ENCODE measurements at places on chromosomes 1 and 21. TPM values are rescaled to one million over a fixed set of nuclear protein-coding genes. Genes with fewer than 3 reads are reported as not detected.

DNA sequence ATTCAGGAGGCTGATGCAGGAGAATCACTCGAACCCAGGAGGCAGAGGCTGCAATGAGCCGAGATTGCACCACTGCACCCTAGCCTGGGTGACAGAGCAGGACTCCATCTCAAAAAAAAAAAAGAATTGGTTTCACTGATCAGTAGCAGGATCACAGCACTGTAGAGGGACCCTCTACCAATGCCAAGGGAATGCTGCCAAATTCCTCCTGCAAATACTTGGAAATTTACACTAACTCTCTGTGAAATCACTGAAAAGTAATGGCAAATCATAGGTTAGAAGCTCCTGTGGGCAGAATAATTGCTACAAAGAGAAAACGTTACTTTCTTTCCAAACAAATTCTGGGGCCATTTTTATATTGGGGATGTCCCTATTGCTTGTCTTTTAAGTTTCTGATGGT lies 6.7 kb upstream of the GPR25 start:
- no peak for DNase-seq

- no peak for DNase-seq
Measured at GRCh38 chr1:198443365-198444233, 96.9 kb downstream of the ATP6V1G3 start.

DNA sequence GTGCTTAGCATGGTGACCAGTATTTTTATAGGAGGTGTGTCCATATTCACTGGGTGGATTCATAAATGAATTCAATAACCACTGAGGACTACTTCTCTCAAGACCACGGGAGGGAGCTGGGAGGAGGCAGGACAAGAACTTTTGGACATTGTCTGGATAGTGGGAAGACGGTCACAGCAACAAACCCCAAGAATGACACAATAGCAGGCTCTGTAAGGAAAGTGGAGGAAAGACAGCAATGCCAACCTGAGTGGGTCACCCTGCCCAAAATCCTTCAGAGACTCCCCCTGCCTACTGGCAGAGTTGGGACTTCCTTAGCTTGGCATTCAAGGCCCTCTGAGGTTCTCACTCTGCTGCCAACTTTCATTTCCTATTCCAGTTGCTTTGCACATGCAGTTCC lies 42.0 kb downstream of the GLIS1 start:
- DNase-seq, result no peak

DNA sequence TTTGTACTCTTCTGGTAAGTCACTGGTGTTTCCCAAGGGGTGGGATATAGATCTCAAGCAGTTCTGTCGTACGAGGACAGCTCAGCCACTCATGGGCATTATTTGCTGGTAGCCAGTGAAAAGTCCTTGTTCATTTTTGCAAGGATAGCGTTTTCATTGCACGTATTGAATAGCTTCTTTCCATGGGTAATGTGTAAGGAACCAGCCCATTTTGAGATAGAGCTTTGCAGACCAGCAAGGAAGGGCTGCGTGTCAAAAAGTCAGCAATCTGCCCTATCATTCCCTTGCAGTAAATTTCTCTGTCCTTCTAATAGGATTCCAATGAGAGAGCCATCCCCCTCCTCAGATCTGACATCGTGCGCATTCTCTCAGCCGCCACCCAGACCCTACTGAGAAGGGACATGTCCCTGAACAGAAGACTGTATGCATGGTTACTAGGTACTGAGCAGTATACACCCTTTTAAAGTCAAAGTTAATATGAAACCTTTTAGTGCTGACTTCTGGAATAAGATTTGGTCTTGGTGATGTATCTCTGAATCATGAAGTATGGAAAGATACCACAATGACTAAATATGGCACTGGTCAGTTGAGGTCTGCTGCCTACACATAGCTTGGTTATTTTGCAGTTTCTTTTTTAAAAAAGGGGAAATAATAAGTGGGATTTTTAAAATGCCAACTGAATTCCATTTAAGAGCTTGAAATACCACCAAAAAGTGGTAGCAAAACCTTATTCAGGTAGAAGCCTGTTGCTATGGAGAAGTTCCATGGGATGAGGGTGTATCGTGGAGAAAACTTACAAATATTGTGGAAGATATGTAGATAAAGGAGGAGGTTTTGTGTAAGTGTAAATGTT lies 55.3 kb downstream of the DOP1B start:
- no peak for DNase-seq

- DNase-seq, result no peak
Measured at GRCh38 chr1:239353536-239353935, 32.8 kb upstream of the CHRM3 start.

Gene AZIN2
- polyA plus RNA-seq, result 56.9 TPM

Gene NPPB
- polyA plus RNA-seq, result not detected

DNA sequence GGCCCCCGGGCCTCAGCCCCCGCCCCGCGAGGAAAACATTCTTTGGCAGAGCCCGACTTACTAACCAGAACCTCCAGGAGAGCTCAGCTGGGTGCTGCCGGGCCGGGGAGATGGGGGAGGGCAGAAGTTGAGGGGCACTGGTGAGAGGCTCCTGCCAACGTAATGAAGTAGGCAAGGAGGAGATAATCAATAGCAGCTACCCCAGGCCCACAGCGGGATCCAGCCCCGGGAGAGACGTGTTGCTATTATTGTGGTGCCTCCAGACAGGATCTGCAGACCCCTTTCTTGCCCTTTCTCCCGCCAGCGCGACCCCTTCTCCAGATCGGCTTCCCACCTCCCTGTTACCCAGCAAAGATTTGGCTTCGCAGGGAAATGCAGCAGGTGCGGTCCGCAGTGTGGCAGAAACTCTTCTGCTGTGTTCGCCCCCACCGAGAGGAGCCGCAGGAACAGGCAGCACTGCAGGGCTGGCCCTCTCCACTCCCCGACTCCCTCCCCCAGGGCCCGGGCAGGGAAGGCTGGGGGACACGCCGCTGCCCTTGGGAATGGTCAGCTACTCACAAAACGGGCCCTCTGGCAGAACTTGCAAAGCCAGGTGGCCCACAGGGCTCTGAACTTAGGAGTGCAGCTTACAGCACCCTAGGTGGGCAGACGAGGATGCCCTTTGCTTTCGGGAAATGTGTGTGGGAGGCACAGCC lies 1.5 kb upstream of the KCNA2 start:
- peak; percentile 22 for DNase-seq

Gene F3
- 51.6 TPM for polyA plus RNA-seq

DNA sequence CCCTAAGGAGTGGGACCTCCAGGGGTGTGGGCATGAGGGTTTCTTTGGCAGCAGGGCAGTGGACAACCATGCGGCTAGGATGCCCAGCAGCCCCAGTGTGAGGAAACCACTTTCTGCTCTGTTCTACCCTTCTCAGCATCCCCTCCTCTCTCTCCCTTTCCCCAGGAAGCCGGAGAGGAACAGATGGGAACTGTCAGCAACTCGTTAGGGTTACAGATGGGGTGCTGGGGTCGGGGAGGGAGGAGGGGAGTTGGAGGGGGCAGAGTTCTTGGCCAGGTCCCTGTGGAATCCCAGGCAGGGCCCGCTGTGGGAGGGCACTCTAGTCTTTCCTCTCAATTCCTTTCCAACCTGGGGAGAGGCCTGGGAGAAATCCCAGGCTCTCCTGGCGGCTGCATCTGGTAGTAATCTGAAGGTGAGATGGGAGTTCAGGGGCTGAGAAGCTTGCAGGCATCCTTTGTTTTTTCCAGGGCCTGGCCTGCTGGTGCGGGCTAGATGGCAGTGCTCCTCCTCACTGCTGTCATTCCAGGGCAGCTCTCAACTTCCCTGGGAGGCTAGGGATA lies 93.9 kb upstream of the CSF3R start:
- DNase-seq, result no peak

GRCh38 chr1:93814795-93815340 lies 64.1 kb downstream of the DNTTIP2 start:
- no peak for DNase-seq

Gene PM20D1
- polyA plus RNA-seq, result 1.7 TPM

Gene RGS16
- 3.2 TPM for polyA plus RNA-seq

DNA sequence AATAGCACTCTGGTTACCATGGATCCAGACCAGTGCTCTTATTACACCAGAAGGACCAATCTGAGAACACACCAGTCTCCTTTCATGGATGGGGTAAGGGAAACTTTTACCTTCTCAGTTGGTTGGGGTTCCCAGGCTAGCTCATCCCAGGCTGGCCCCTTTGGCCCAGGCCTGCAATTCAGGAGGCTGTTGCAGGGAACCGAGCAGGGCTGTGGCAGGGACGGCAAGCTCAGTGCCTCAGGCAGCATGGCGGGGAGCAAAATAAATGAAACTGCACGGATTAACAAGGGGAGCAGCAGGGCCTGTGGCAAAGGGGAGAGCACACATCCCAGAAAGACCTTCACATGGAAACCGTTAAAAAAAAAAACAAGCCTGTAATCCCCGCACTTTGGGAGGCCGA lies 57.0 kb downstream of the DMRTB1 start:
- DNase-seq, result no peak

- DNase-seq, result no peak
Measured at GRCh38 chr1:36367066-36367465, 18.7 kb downstream of the STK40 start.

Gene BRINP2
- polyA plus RNA-seq, result 6.7 TPM

- DNase-seq, result peak; percentile 57
Measured at GRCh38 chr1:27332536-27333281, 9.1 kb upstream of the SYTL1 start.

Gene OR14A16
- not detected for polyA plus RNA-seq

GRCh38 chr1:74753104-74753503 lies 20.2 kb downstream of the TYW3 start:
- DNase-seq, result no peak

GRCh38 chr1:9257851-9258250 lies 23.3 kb downstream of the H6PD start:
- DNase-seq, result no peak

Gene FASLG
- not detected for polyA plus RNA-seq

GRCh38 chr1:26265405-26265804 lies 14.5 kb upstream of the SH3BGRL3 start:
- no peak for DNase-seq

DNA sequence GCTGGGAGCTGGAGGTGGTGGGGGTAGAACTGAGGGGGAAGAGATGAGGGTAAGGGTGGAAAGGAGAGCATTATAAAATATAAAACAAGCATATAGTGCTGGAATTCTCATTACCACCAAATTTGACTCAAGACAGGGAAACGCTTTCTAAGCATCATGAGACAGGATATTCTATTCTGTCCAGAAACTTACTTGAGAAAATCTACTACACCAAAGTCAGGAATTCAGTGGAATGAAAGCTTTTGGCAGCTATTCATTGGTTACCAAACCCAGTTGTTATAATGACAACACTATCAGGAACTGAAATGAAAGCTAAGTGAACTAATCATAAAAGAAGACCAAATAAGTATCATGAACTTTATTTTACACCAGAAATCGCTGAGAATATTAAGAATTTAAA lies 14.5 kb downstream of the AIDA start:
- no peak for DNase-seq

DNA sequence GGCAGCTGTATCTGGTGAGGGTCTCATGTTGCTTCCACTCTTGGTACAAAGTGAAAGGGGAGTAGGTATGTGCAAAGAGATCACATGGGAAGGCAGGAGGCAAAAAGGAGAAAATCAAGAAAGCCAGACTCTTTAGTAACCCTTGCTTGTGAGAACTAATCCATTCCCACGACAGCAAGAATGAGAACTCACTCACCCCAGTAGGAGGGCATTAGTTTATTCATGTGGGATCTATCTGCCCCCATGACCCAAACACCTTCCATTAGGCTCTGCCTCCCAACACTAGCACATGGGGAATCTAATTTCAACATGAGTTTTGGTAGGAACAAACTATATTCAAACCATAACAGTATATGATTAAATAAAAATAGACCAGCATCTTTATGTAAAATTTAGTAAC lies 57.6 kb downstream of the ZNHIT6 start:
- no peak for DNase-seq

Gene OPRD1
- polyA plus RNA-seq, result 0.18 TPM

Gene CYP4A22
- polyA plus RNA-seq, result 0.22 TPM

- no peak for DNase-seq
Measured at GRCh38 chr1:160040476-160040875, 8.7 kb upstream of the PIGM start.

DNA sequence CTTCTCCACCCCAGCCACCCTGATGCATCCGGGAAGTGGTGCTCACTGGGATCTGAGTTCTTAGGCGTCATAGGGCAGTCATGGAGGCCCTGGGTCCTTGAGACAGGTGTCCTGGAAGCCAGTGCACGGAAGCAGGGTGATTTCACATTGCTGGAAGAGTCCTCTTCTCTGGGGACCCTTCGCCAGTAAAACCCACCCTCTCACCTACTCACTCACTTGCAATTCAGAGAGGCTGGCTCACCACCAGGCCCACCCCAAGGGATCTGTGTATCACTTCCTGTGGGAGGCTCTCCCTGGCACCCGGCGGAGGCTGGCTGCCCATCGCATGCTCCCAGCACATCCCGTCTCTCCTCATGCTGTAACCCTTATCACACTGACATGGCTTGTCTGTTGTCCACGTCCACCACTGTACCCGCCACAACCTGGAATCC lies 40.2 kb upstream of the EPS8L3 start:
- no peak for DNase-seq

Gene ZNF436
- polyA plus RNA-seq, result 24.6 TPM

GRCh38 chr1:62774971-62775595 lies 8.8 kb upstream of the ATG4C start:
- DNase-seq, result no peak
